Type B pancreatic cell (in vitro differentiated cells): ENCODE measurements at places on chromosomes 6 and 20. TPM values are rescaled to one million over a fixed set of nuclear protein-coding genes. Genes with fewer than 3 reads are reported as not detected.

The DDX27 gene
- total RNA-seq, result 34.3 and 40.6 TPM in 2 replicates

The C6orf15 gene
- total RNA-seq, result not detected in 2 replicates

DNA sequence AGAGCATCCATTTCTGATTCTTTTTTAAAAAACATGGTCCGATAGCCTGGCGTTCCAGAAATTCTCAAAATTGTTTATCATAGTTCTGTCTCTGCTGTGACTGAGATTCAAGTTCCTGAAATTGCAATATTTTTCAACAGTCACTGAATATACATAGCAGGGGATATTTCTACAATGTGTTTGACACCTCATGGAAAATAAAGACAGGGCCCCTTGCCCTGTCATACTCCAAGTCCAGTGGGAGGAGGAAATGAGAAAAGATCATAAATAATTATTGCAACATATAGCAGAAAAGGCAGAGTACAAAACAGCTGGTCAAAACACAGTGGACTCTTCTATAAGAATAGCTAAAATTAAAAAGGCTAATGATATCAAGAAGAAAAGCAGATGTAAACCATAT is 234.8 kb upstream of the SPTLC3 start:
- no peak for DNase-seq

GRCh38 chr20:51797357-51798025 is 4.8 kb downstream of the SALL4 start:
- no peak for DNase-seq

DNA sequence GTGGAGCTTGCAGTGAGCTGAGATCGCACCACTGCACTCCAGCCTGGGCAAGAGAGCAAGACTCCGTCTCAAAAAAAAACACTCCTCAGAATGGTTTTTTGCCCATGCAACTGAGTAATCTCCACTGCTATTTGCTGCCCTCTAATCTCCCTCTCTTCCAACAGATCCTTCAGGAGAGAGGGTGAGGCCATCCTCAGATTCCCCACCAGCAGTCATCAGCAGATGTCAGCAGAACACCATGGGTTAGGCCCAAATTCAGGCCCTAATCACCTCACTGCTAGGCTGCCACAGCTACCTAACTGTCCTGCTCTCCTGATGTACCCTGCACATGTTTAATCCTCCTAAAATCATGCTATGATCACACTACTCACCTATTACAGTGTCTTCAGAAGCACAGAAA is 63.2 kb upstream of the BEND6 start:
- DNase-seq, result no peak

DNA sequence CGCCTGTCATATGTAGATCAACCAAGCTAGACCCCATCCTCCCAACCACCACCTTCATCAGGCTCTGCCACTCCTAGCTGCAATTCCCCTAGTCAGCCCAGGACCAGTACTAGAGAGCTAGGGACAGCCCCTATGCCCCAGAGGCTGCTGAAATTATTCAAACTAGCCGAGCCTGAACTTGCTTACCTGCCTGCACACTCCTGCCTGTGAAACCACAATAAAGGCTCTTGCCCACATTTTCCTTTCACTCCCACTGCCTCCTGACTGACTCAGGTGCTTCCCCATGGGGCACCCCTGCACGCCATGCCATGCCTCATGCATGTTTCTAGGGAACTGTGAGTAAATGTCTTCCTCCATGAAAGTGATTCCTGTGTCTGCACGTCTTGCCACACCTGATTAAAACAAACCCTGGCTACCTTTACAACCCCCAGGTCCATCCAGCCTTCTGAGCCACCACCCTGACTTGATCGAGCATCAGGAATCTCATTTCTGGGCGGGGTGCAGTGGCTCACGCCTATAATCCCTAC is 66.5 kb upstream of the IER3 start:
- DNase-seq, result no peak

DNA sequence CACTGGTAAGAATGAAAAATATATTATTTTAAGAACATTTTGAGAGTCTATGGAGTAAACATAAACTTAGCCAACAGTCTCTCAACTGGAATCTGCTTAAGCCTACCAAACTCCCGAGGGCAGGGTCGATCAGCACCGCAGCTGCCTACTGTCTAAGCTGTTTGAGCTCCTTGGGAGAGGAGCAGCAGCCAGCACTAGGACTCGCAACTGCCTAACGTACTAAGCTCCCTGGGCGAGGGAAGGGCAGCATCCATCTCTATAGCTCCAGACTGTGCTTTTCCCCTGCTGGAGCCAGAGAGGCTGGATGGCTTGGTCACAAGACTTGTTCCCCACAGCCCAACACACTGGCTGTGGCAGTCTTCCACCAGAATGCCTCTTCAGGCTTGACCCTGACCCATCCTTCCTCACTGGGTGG is 96.4 kb downstream of the MOXD1 start:
- no peak for DNase-seq

GRCh38 chr6:170209354-170210025 is 81.4 kb downstream of the DLL1 start:
- peak; percentile 58 for DNase-seq

DNA sequence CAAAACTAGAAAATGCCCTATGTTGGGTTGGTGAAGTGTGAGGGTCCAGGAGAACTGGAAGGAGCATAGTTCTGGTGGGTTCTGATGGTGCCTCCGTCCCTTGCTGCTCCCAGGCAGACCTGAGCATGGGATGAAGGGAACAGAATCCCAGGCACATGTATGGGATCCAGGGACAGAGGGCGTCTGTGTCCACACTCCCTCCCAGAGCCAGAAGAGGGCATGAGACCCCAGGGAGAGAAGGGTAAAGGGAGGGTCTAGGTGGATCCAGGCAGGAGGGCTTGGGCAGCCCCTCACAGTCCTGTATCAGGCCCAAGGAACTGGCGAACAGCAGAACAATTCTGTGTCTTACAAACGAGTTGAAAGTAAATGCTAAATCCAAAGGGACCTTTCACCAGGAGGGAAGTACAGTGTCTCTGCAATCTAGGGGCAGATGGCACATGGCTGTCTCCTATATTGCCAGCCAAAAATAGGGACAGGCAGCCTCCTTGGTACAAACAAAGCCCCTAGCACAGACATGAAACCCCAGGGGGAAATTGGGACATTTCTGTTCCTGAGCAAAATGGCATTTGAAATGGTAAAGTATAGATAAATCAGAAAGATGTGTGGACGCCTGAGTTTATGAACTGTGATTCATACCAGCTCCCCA is 2.5 kb upstream of the BPIFA1 start:
- DNase-seq, result no peak

DNA sequence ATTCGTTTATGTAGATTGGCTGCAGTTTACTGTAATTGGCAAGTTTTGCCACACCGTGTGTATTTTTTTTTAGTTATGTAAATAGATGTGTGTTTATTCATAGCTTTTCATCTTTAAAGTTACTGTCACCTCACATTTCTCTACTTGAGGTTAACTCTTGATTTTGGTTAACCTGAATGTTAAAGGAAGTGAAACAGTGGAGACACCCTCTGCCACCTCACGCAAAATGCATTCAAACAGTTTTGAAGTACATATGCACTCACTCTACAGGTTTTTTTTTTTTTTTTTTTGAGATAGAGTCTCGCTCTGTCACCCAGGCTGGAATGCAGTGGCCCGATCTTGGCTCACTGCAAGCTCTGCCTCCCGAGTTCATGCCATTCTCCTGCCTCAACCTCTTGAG is 17.7 kb downstream of the OR2A4 start:
- DNase-seq, result no peak

DNA sequence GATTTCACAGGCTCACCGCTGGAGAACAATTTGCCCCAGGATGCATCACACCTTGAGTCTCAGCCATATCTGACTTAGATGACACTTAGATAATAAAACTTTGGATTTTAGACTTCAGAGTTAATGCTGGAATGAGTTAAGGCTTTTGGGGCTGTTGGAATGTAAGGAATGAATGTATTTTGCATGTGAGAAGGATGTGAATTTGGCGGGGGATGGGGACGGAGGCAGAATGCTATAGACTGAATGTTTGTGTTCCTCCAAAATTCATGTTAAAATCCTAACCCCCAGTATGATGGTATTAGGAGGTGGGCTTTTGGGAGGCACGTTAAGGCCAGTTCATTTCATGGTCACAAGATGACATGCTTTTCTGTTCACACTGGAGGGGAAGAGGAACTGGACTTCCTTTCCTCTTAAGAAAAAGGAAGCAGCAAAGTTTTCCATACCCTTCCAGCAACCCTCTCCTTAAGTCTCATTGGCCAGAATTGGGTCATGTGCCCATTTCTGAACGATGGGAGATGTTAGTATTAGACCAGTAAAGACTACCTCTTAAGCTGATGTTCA is 5.8 kb upstream of the SRXN1 start:
- DNase-seq, result no peak

- DNase-seq, result no peak
Observed at GRCh38 chr6:25630508-25631278, 21.3 kb upstream of the SCGN start.

GRCh38 chr6:138651491-138651890 is 122.1 kb upstream of the CCDC28A start:
- no peak for DNase-seq

DNA sequence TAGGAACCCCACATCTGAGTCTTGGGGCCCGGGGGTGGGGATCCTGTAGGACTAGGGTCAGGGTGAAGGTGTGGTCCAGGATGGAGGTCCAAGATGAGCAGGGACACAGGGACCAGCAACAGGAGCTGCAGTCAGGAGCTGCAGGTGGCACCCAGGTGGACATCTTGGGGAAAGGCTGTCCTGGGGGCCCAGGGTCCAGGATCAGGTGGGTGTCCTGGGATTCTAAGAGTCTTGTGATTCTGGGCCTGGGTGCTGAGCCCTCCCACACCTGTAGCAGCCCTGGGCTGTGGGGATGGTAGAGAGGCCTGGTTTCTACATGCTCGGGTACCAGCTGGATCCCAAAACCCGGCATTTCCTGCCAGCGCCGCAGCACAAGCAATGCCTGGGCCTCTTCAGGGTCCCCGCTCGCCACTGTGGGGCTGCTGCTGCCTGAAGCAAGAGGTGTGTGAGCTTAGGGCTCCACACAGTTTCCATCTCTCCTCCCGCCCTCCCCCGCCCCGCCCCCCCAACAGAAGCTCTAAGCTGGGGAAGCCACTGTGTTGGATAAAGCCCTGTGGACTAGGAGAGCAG is 20.7 kb downstream of the ERGIC3 start:
- no peak for DNase-seq

- DNase-seq, result no peak
Observed at GRCh38 chr6:31129130-31129529, 8.9 kb upstream of the CDSN start.
